ENCODE measurements at places on chromosomes 2 and 18.

DNA sequence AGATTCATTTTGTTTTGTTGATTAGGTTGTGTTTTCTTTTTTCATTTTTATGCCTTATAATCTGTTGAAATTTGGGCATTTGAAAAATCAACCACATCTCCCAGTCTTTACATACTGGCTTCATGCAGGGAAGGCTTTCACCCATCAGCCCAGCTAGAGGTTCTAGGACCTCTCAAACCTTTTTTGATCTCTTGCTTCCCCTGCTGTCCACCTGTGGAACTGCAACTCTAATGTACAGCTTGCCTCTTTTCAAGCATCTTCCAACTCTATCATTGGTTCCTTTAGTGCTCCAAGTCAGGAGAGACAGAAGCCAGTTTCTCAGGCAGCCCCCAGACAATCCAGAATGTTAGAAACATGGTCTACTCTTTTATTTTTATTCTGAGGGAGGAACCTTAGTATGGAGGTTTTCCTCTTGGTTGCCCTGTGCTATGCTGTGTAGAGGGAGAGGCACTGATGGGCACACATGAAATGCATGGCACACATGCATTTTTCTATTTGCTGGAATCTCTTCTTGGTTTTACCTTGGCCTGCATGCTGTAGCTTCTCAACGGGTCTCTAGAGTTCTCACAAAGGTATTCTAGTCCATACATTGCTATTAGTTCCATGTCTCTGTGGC, 107.2 kb upstream of the L3MBTL4 start:
- no peaks in the 10 kb centered on the region for H3K36me3 ChIP-seq
- H3K27ac ChIP-seq = no peak overlapping the region
- DNase-seq = no peak
- H3K4me3 ChIP-seq = no peak overlapping the region
- no peaks in the 10 kb centered on the region for H3K27me3 ChIP-seq

DNA sequence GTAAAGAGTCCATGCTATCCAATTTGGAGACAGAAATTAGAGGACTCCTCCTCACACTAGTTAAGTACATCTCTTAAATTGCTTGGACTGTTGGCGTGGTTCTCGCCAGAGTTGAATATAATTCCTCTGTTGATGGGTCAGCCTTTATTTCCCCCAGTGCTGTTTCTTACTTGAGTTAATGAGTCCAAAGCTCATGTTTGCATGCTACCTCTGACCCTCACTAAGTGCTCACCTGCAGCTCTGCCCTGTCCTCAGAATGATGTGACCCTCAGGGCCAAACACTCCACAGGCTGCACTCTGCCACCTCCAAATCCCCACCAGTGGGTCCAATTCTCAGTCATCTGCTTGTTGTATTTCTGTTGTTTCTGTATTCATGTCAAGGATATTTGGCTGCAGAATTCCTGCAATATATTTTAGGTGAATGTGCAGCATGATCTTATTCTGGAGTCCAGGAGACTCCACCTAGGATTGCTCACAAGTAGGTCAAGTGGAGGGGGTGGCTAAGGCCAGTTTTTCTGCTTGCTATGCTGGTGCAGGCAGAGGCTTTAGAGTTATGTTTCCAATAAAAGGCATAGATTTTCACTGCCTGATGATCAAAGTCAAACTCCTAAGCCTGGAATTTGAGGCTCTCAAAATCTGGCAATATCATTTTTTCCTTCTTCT, 37.8 kb downstream of the RDH14 start:
- no peak for DNase-seq
- H3K4me1 ChIP-seq = no peaks in the 10 kb centered on the region
- H3K36me3 ChIP-seq = no peaks in the 10 kb centered on the region
- no peak overlapping the region for H3K4me3 ChIP-seq

GRCh38 chr18:50578030-50578429, 18.1 kb downstream of the MAPK4 start:
- no peaks in the 10 kb centered on the region for H3K27me3 ChIP-seq
- no peak for DNase-seq
- no peak overlapping the region for H3K4me3 ChIP-seq
- H3K27ac ChIP-seq = no peak overlapping the region
- H3K36me3 ChIP-seq = no peaks in the 10 kb centered on the region

GRCh38 chr2:214560176-214560575, 149.3 kb downstream of the VWC2L start:
- no peaks in the 10 kb centered on the region for H3K4me1 ChIP-seq
- no peak overlapping the region for H3K27ac ChIP-seq
- DNase-seq = no peak
- H3K27me3 ChIP-seq = no peaks in the 10 kb centered on the region
- no peak overlapping the region for H3K4me3 ChIP-seq

- H3K4me3 ChIP-seq = no peak overlapping the region
- peaks cover 19% of the 10 kb centered on the region for H3K4me1 ChIP-seq
- peak overlapping the region; percentile 37 for H3K27ac ChIP-seq
Observed at GRCh38 chr2:230408244-230408842, 7.7 kb upstream of the SP100 start.

Data from tibial nerve (tissue), 4 donors.